ENCODE measurements at places on chromosomes 16 and 17.

GRCh38 chr17:34874478-34874877 lies 86.8 kb downstream of the CCT6B start:
- DNase-seq, result no peak

DNA sequence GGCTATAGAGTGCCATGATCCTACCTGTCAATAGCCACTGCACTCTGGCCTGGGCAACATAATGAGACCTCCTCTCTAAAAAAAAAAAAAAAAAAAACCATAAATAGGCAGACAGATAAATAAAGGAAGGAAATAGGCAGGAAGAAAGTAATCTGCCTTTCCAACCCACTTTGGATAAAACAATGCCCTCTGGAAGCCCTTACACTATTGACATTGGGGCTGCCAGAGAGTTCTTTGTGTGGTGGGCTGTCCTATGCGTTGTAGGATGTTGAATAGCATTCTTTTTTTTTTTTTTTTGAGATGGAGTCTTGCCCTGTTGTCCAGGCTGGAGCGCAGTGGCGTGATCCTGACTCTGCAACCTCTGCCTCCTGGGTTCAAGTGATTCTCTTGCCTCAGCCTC lies 7.2 kb upstream of the RFWD3 start:
- DNase-seq, result no peak

DNA sequence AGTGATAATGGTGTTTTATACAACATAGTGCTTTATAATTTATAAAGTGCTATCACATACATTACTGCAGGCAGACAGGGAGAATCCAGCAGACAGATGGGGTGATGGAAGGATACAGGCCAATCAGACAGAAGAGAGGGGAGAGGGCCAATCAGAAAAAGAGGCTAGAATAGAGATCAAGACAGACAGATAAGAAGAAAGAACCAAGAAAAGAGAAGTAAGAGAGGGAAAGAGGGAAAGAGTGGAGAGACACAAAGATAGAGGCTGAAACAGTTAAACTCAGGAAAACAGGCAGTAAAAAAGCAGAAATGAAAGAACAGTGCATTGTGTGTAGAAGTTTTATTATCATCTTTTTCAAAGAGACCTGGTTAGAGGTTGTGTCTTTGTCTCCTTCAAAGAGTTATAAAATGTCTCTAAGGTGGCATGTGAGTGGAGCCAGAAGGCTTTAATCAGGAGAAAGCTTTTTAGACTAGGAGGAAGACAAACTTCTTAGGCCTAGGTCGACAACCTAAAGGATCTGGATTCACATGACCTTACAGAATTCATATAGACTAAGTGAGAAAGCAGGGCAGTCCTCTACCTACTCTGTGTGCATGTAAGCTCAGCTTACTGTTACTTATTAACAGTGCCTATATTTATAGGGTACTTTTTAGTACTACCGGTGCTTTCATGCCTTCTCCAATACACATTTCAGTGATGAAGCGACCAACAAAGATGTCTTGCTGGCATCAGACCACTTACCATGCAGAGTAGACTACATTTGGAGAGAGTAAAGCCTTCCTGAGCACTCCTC lies 8.3 kb upstream of the CHD3 start:
- DNase-seq, result no peak

DNA sequence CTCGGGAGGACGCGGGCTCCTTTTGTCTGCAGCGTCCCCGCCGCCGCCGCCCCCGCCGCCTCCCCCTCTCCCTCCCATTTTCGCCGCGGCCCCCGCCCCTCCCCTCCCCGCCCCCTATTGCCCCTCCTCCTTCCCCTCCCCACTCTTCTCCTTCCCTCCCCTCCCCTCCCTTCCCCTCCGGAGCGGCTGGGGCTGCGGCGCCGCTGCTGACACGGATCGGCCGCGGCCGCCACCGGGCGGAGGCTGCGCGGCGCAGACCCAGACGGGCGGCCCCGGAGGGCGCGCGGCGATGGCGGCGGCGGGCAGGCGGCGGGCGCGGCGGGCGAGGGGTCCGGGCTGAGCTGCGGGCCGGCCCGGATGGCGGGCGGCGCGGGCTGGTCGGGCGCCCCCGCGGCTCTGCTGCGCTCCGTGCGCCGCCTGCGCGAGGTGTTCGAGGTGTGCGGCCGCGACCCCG lies at the start of gene RAB11FIP4:
TSS of gene RAB11FIP4 (plus strand) at position 180 of the 454 bp plus-strand sequence. CDS start at position 358, 178 bp downstream.
- DNase-seq, result no peak

DNA sequence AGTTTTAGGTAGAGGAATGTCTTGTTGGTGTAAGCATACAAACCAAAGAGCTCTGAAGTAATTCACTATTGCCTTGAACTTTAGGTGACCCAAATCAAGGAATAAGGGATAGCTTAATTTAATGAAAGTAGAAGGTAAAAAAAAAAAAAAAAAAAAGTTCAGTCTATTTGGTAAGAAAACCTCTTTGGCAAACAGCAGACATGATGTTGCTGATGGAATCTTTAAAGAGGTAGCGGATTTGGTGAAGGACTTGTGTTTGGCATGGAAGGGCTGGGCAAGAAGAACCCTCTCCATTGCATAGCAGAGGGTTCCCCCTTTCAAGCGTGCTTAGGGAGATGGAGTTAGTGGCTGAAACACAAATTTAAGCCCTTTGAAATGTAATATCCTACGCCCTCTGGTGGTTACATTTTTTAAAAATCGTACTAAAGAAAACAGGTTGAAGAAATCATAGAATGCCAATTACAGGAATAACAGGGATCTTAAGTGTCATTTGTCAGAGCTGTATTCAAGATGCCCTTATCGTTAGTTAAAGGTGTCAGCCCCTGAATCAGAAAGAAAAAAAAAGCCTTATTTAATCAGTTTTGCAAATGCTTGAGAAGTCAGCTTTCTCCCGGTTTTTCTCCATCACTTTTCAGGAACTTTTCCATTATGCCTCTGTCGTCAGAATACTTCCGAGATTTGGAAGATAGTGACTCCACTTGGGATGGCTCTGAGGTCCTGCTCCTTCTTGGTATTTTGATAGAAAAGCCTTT lies 383.1 kb downstream of the KCNJ2 start:
- no peak for DNase-seq

DNA sequence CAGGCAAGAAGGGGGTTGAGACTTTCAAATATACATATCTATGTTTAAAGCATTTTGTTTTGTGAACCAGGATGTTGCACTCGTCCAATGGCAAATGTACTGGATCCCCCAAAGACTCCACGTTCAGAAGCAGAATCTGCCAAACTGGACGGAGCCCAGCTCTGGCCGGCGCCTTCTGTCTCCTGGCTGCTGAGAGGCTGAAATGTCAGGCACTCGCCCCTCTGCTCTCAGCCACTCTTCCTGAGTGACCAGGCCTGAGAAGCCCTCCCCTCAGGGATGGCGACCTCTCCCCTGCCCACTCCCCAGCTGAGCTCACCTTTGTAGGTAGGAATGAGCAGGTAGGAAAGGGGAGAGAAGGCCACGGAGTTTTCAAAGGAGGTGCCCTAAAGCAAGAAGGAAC lies 187.5 kb upstream of the FOXF1 start:
- no peak for DNase-seq

GRCh38 chr16:995087-995486 lies 13.5 kb downstream of the SOX8 start:
- DNase-seq, result no peak

- DNase-seq, result no peak
Observed at GRCh38 chr16:74748616-74749026, 26.0 kb downstream of the FA2H start.

GRCh38 chr17:31494259-31495021 lies 103.0 kb downstream of the RAB11FIP4 start:
- peak; percentile 66 for DNase-seq

GRCh38 chr17:76820039-76820438 lies 48.2 kb upstream of the MGAT5B start:
- no peak for DNase-seq

GRCh38 chr16:3646348-3646920 lies 8.1 kb upstream of the DNASE1 start:
- no peak for DNase-seq

DNA sequence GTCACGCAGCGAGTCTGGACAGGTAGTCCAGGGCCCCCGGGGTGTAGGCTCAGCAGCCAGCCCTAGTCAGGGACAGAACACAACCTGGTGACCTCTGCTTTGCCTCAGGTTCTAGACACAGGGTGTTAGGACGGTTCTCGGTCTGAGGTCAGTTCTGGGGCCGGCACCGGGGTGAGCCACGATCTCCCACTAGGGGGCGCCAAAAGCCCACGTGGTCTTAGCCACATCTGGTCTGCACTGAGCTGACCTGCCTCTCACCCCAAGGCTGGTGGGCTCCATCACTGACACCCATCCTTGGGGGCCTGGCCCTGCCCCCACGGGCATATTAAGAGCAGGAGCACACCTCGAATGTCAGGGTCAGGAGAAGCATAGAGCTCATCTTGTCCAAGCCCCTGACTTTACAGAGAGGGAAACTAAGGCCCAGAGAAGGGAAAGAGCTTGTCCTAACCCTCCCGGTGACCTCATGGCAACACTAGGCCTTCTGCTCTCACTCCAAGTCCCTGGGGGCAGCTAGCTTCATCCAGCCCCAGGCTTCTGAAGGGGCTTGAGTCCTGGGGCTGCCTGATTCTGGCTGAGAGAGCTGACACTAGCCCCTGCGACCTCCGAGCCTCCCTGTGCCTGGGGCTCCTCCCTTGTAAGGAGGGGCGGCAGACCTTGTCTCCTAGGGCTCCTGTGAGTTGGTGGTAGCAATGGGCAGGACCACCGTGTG lies 9.0 kb downstream of the SLC5A10 start:
- DNase-seq, result peak; percentile 80

DNA sequence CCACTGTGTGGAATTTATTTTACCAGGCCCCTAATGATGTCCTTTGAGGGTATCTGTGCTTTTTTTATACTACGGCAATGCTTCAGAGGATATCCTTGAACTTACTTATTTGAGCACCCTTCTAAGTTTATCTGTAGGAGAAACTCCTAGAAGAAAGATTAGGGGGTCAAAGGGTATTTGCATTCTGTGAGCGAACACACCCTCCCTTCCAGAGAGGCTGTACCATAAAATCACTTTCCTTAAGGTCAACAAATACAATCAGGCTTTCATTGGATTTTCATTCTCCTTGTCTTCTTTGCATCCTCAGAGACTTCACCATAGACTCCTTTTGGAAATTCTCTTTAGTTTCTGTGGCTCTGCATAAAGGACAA lies 4.7 kb upstream of the C1QTNF1 start:
- DNase-seq, result no peak

Measured in stimulated activated naive CD8-positive, alpha-beta T cell treated with anti-CD3 and anti-CD28 coated beads, Interleukin-15, amount 100 ng/mL, for 72 hours (primary cell).